ENCODE measurements at places on chromosomes 1 and 21.
A peak's percentile ranks its signal among the peaks of the same experiment; 100 is the strongest.

GRCh38 chr1:87685311-87686135, 356.8 kb downstream of the LMO4 start:
- no peak for DNase-seq

DNA sequence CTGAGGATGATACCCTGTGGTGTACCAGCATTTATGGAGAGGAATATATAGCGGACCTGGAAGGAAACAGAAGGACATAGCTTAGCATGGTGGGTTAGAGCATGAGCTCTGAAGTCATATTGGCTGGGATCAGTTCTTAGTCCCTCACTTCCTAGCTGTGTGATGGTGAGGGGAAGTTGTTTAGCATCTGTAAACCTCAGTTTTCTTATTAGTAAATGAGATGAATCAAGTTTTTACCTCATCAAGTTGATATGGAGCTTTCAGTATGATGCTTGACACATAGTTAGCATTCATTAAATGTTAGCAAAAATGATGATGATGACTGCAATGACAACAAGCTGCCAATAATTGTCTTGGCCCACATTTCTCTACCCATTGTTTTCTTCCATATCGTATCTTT, 84.8 kb downstream of the NEK7 start:
- no peak for DNase-seq

- peak; percentile 39 for DNase-seq
Measured at GRCh38 chr1:182069028-182069466, 7.5 kb upstream of the ZNF648 start.

DNA sequence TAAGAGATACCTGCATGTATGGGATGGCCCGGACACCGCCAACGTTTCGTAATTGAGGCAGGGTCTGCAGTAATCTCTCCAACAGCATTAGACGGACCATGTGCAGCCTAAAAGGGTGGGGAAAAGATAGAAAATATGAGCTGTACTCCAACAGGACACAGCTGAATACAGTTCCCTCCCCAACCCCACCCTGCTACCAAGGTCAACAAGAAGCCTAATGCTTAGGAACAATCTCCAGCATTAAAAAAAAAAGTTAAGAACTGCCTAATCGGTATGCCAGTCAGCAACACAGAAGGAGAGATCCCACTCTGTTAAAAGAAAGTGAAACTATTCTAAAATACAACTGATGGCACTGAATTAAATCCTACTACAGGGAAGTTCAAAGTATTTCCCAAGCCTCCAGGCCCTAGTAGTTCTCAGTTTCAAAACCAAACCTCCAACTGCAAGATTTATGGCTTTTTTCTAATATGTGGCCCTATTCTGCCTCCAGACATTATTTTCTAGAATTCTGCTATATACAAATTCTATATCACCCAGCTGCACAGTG, 81.0 kb downstream of the UBR4 start:
- no peak for DNase-seq

GRCh38 chr1:181448461-181448860, 34.9 kb upstream of the CACNA1E start:
- no peak for DNase-seq

- DNase-seq: no peak
Measured at GRCh38 chr1:241924080-241924808, 33.3 kb upstream of the BECN2 start.

DNA sequence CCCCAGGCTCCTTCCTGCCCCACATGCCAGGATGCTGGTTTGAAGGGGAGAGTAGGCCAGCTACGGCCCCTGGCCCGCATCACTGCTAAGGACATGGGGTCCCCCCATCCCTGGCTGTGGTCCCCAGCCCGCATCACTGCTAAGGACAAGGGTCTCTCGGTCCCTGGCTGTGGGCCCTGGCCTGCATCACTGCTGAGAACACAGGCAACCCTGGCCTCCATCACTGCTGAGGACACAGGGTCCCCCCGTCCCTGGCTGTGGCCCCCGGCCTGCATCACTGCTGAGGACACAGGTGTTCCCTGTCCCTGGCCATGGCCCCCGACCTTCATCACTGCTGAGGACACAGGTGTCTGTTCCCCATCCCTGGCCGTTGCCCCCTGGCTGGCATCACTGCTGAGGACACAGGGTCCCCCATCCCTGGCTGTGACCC, 448 bp upstream of the OBSCN start:
- no peak for DNase-seq

DNA sequence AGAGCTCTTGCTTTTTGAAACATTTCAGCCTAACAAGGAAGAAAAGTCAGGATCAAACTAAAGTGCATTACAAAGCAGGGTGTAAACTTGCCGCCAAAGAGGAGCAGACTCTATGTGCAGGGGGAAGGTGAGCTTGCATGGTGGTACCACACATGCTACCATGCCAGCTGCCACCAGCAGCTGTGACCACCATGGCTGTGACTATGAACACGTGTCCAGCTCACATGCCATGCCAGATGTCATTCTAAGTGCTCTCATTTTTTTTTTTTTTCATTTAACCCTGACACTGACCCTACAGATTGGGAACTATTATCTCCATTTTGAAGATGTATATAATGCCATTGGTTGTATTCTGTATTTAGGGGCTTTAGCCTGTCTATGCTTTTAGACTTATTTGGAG, 79.0 kb downstream of the PCP4 start:
- DNase-seq: no peak

DNA sequence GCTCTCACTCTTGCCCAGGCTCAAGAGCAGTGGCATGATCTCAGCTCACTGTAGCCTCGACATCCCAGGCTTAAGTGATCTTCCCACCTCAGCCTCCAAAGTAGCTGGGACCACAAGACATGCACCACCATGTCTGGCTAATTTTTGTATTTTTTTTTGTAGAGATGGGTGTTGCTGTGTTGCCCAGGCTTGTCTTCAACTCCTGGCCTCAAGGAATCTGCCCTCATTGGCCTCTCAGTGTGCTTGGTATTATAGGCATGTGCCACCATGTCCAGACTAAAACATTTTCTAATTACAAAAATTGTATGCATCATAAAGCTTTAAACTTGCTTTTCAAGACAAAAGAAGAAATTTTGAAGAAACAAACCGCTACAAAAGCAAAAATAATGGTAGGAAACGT, 20.1 kb downstream of the CBR1 start:
- no peak for DNase-seq

GRCh38 chr1:7482077-7482476, 289.0 kb upstream of the VAMP3 start:
- no peak for DNase-seq

- DNase-seq: no peak
Measured at GRCh38 chr21:25566645-25567044, 40.6 kb downstream of the MRPL39 start.

DNA sequence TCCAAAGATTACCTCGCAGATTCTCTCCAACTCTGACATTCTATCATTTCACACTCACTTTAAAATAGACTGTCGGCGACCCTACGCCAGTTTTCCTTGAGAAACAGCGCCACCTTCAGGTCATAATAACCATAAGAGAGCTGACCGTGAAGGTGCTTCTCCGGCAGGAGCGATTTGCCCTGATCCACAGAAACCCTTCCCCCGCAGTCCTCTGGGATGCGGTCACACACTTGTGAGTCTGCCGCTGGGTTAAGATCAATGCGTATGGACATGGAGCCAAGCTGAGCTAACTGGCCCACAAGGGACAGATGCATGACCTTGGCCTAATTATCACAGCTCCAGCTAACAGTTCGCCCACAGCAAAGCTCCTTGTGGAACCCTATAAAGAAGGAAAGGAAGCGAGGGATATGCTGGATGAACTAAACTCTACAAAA, 32.8 kb upstream of the IFNAR2 start:
- DNase-seq: peak; percentile 79

DNA sequence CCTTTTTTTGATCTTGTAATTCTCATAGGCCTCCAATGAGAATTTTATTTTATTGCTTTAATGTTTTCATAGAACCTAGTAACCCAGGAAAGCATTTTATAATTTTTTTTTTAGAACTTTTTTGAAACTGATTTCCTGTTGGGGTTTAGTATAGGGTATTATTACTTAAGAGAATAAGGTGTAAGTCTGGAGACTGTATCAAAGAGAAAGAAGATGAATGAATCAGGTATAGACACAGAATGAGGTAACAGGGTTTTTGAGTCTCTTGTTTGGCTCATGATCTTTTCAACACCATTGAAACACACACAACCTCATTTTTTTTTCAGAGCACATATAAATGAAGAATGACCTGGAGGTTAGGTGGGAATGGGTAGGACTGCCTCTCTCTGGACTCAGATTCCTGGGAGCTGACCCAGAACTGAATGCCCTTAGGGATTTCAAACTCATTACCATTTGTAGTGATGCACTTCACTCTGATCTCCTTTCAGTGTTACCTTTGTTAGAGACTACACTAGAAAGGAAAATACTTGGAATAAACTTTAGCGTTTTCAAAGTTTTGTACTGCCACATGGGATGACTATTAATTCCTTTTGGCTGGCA, 51.0 kb downstream of the EPB41 start:
- DNase-seq: no peak

- peak; percentile 99 for DNase-seq
Measured at GRCh38 chr1:44730741-44731512, at the start of gene RNU5D-1. TSS of gene RNU5D-1 (minus strand) at chr1:44731170.

DNA sequence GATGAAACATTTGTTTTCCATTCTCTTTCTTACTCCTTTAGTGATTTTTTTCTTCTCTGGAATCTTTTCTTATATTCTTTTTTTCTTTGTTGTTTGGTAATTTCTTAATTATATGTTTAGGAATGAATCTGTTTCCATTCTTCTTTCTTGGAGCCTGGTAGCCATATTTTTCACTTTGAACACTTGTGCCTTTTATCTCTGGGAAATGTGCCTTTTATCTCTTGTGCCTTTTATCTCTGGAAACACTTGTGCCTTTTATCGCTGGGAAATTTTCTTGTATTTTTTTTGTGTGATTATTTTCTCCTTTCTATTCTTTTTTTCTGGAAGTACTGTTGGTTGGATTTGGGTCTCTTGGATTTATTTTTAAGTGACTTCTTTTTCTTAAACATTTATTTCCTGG, 118.2 kb downstream of the LEPR start:
- no peak for DNase-seq

GRCh38 chr21:36705679-36706481, 7.0 kb downstream of the SIM2 start:
- DNase-seq: no peak

DNA sequence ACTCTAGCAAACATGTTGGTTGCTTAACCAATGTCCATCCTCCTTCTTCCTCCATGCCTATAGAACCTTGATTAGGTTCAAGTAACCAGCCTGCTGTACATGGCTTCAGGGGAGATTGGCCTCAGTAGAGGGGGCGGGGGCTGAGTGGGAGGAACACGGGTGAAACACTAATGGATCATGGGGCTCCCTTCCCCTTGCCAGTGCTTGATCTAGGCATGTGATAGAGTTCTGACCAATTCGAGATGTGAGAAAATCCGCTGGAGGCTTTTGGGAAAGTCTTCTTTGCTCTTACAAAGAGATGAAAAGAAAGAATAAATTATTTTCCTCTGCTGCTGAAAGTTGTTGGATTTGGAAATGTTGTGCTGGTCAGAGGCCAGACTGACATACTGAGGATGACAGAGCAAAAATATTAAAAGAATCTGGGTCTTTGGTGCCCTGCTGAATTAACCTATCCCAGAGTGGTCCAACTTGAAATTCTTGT, 5.2 kb upstream of the OTUD7B start:
- DNase-seq: no peak

DNA sequence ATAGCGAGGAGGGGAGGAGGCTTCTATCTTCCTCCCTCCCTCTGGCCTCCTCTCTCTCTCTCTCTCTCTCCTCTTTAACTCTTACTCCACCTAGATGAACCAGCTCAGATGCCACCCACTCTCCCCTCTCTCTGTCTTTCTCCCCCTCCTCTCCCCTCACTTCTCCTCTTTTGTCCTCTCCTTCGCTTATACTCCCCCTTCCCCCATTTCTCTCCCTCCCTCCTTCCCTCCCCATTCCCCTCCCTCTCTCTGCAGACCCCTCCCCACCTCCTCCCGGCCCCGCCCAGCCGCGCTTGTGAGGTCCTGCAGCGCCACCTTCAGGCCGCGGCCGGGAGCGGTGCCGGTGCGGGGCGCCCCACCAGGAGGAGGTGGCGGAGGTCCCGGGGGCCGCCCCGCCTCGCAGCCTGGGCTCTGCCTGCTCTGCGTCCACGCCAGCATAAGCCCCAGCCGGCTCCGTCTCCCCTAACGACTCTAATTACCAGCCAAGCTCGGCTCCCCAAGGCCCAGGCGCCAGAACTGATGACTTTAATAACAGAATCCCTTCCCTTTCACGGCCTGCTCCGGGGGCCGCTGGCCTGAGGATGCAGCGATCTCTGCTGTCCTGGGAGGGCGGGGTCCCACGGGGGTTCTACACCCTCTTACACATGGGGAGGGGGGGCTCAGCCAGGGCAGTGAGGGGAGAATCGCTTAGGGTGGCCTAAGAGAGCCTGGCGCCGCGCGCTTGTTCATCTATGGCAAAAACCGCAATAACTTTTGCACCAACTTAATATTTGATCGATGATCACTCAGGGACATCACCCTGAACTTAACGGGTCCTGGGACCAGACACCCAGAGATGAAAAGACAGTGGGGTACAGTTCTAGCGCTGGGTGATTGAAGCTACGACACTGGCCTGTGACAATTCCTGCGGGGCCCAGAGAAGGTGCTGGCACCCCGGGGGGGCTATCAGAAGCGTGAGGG, 637.3 kb downstream of the MATN1 start:
- DNase-seq: peak; percentile 33

All from ELR (cell line).